ENCODE measurements at places on chromosomes 3 and 15. TPM values are rescaled to one million over a fixed set of nuclear protein-coding genes. Genes with fewer than 3 reads are reported as not detected.

The ACKR4 gene
- polyA plus RNA-seq, result 6.6 TPM

The C3orf70 gene
- 8.8 TPM for polyA plus RNA-seq

The GPR15 gene
- not detected for polyA plus RNA-seq

GRCh38 chr15:37788330-37788729 lies 146.1 kb upstream of the TMCO5A start:
- no peak for DNase-seq

DNA sequence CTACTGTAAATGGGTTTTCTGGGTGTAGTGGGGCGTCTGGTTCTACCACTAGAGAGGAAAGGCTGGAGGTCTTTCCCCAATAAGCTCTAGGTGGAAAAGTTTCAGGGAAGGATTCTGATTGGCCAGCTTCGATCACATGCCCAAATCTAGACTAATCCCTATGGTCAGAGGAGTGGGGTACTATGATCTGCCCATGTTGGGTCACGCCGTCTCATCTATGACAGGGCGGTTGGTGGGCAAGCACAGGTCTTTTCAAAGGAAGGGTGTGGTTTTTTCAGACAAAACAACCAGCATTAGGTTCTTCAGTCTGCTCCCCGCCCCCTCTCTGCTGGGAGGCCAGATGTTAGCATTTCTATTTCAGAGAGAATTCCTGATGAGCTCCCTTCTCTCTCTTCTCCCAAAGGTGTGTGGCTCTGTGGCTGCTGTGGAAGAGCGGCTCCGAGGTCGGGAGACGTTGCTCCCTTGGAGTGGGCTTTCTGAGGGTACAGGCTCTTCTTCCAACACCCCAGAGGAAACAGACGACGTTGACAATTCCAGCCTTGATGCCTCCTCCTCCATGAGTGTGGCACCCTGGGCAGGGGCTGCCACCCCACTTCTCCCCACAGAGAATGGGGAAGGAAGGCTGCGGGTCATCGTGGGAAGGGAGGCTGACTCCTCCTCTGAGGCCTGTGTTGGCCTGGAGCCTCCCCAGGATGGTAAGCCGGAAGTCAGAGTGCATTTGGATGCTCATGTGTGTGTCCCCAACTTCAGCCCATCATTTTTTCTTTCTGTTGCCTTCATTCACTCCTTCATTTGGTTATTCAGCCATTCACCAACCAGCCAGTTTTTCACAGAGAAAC lies 9.7 kb upstream of the TATDN2 start:
- no peak for DNase-seq

GRCh38 chr15:89139613-89140499 lies 51.6 kb downstream of the ABHD2 start:
- DNase-seq, result no peak

DNA sequence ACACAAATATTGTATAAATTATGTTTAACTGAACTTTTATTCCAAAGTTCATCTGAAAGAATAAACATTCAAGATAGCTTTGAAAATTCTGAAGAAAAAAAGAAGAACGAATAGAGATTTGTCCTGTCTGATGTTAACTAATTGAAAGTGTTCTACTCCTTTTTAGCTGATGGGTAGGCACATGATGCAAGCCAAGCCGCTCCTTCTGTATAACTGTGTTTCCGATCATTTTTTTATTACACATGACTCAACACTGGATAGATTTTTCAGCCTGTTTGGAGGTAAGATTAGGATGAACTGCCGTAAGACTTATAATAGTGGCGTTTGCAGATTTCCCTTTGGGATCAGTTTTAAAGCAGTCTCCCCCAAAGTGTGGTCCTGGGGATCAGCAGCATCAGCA lies 19.0 kb downstream of the NSUN3 start:
- no peak for DNase-seq

DNA sequence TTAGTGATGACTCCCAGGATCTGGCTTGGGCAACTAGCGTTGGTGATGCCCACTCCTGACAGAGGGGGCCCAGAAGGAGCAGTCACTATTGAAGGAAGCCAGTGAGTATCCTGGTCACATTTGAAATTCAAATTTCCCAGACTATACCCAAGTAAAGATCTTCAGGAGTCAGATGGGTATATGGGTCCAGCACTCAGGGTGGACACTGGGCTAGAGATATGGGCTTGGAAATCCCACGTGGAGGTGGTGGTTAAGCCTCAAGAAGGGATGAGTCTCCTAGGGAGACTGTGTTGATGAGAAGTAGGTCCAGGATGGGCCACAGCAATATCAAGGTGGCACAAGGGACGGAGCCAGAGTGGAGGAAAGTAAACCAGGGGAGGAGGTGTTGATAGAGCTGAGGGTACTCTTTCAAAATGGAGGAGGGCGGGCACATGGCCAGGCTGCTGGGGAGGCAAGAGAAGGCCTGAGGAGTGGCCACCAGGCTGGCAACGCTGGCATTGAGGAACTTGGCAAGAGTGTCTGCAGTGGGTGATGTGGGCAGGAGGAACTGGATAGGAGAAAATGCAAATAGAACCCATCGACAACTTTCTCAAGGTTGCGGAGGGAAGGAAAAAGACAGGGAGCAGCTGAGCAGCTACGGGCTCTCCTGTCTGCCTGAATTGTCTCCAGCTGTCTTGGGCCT lies 3.7 kb upstream of the SLCO2A1 start:
- no peak for DNase-seq

DNA sequence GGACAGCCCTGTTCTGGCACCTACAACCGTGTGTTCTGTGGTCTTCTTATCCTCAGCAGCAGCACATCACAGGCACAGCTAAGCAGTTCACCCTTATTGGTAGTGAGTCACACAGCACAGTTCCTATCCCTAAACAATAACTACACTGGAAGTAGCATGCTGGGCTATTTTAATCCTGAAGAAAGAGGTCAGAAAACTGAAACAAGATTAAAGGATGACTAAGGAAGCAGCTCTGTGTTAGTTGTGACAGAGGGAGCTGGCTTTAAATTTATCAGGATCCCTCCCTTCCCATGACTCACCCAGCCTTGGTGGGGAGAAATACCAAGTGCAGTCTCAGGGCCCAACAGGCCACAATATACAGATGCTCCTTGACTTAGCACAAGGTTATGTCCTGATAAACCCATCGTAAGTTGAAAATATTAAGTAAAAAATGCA lies 144.3 kb downstream of the ERC2 start:
- DNase-seq, result no peak

GRCh38 chr3:39978308-39978707 lies 168.9 kb downstream of the MYRIP start:
- DNase-seq, result no peak

GRCh38 chr3:127701280-127701911 lies 28.6 kb downstream of the ABTB1 start:
- DNase-seq, result no peak
